ENCODE measurements at places on chromosomes 2 and 18. TPM values are rescaled to one million over a fixed set of nuclear protein-coding genes. Genes with fewer than 3 reads are reported as not detected.

The SULT1C4 gene
- total RNA-seq: not detected

The USP40 gene
- 67.3 TPM for total RNA-seq

DNA sequence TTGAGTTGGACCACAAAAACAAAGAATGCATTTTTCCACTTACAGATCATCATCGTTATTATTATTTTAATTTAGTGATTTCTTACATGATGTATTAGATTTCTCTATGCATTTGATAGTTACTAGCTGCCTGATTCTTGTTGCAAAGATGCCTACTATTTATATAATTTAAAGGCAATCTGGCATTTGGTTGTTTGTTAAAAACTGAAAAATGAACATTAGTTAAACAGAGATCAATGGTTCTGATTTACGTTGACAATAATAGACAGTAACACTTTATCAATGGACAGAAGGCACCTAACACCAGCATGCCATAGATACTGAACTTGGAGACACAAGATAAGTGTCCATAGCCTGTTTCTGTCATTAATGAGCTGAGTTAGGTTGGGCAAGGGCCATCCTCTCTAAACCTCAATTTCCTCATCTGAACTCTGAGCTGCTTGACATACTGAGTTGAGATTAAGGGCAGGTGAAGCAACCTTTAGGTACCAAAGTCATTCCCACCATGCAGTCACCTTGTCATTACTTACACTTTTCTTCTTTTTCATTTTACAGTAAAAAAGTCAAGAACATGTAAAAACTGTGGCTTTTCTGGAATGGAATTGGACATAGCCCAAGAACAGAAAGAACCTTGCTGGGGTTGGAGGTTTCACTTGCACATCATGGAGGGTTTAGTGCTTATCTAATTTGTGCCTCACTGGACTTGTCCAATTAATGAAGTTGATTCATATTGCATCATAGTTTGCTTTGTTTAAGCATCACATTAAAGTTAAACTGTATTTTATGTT is 3.1 kb downstream of the CCL20 start:
- H3K27ac ChIP-seq: peak overlapping the region; percentile 92
- DNase-seq: peak; percentile 51
- peaks cover 26% of the 10 kb centered on the region for H3K36me3 ChIP-seq
- H3K4me3 ChIP-seq: peak overlapping the region; percentile 80
- H3K4me1 ChIP-seq: peaks cover 46% of the 10 kb centered on the region
- no peaks in the 10 kb centered on the region for H3K27me3 ChIP-seq

The MERTK gene
- 0.49 TPM for total RNA-seq

GRCh38 chr2:188884046-188884445 is 90.1 kb upstream of the COL3A1 start:
- no peaks in the 10 kb centered on the region for H3K27me3 ChIP-seq
- DNase-seq: peak; percentile 25
- H3K27ac ChIP-seq: no peak overlapping the region
- no peak overlapping the region for H3K4me3 ChIP-seq
